ENCODE measurements at places on chromosomes 2 and 18.
A peak's percentile ranks its signal among the peaks of the same experiment; 100 is the strongest.

DNA sequence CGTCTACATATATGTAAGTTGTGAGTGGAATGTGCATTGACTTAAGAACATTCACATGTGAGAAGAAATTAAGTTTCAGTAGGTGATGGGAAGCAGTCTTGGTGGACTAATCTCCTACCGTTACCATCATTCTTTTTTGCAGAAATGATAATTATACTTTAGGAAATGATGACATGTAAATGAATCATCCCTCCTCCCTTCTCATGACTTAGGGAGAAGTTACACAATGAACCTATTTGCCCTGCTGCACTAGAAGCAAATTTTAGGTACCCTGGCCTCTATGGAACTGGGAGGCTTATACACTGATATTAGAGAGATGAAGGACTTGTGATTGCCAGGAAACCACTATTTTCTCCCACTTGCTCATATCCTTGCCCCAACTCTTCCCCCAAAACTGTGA lies 214.2 kb downstream of the CALCRL start:
- DNase-seq, result no peak

- DNase-seq, result no peak
Measured at GRCh38 chr2:15662579-15662978, 70.9 kb downstream of the DDX1 start.

DNA sequence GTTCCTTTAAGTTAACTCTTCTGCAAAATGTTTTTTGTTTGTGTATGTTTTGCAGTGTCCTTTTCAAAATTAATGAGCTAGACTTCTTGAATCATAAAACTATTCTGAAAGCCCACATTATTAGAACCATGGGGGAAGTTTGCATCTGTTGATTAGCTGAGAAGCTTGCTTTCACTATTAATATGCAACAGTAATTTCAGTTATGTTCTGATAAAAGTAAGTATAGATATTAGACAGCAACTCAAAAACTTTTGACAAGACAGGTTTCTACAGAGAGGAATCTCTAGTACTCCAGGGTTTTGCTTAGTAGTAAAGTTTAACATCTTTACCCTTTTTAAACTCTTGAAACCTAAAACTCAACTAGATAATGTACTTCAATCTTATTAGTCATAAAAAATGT lies 147.8 kb downstream of the UBE2E3 start:
- DNase-seq, result no peak

DNA sequence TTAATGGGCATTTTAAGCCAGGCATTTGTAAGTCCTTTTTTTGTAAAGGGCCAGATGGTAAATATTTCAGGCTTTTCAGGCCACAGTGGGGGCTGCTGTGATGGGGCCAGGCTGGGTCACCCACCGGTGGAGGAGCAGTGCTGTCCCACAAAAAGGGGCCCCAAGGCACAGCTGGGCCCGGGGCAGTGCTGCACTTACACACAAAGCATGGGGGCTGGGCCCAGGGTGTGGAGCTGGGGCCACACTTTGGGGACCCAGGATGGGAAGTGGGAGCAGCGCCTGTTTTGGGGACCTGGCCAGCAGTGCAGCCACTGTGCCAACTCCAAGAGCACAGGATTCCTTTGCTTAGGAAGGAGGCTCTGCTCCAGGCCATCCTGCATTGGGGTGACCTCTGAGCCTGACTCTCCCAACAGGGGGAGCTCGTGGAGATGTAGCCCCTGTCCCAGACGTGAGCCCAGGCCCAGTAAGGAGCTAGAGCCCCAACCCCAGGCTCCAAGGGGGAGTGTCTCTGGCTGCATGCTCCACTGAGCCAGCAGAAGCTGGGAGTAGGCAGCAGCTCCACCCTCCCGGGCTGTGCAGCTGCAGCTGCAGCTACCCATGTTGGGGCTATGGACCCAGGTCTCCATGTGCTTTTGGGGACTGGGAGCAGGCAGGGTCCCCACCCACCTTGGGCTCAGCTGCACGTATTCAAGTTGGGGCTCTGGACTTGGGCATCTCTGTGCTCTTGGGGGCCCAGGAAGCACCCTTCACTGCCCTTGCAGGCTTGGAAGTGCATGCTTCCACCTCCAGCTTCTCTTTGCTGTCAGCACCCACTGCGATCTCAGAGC lies 1036.5 kb upstream of the CNTNAP5 start:
- no peak for DNase-seq

- DNase-seq, result no peak
Measured at GRCh38 chr2:237281836-237282306, 132.1 kb downstream of the COL6A3 start.

- DNase-seq, result no peak
Measured at GRCh38 chr2:165953306-165953654, 296 bp downstream of the TTC21B start.

GRCh38 chr18:61893309-61893970 lies 633 bp upstream of the RNF152 start:
- DNase-seq, result peak; percentile 5

DNA sequence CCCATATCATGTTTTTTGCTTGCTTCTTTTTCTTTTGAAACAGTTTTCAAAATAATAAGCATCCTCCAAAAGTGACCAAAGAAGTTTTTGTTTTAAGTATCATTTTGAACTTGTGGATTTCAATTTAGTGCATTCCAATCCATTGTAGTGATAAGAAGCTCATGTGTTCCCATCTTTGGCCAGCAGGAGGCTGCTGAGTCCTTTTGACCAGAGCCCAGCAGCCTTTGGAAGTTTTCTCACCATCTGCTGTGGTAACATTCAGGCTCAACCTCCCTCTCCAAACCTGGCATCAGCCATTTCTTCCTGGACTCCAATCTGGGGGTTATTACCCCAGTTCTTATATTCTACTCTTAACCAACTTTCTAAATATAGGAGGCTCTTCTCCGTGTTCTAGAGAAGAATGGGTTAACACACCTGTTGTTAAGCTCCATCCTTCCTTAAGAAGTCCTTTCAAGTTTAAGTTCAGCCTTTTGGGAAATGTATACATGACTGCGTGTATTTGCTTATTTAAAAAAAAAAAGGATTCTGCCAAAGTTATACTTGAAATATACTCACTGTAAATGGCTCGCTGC lies 39.0 kb upstream of the MAL start:
- DNase-seq, result no peak

- DNase-seq, result no peak
Measured at GRCh38 chr2:70514612-70515055, 39.0 kb downstream of the TGFA start.

GRCh38 chr2:236965021-236965840 lies 120.5 kb upstream of the COPS8 start:
- no peak for DNase-seq

GRCh38 chr2:82411071-82411470 lies 2048.0 kb downstream of the SUCLG1 start:
- no peak for DNase-seq

- DNase-seq, result no peak
Measured at GRCh38 chr2:65554765-65555591, 122.6 kb upstream of the SPRED2 start.

GRCh38 chr18:27707201-27707600 lies 469.7 kb downstream of the CDH2 start:
- no peak for DNase-seq

GRCh38 chr2:151922845-151923666 lies 94.8 kb upstream of the ARL5A start:
- DNase-seq, result no peak

DNA sequence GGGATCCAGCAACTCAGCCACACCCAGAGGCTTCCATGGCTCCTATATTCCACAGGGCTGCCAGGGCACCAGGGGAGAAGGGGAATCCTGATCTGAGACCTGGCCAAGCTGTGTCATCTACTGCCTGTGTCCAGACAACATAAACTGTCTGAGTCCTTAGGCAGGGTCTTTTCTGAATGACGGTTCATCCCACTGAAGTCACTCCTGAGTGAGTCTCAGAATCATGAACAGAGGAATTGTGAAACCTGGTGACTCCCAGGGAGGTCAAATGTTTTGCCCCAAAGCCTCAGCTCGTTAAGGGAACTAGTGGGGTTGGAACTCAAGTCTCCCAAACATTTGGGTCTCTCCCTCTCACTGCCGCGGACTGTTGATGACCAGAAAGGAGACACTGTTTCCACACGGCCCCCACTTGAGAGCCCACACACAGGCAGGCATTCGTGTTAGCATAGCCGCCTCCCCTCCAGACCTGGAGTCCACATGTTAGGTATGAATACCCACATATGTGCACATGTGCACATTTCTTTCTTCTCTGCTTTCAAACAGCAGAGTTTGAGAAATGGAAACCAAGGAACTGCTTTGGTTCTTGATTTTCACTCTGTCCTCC lies 125.0 kb upstream of the MSH6 start:
- no peak for DNase-seq

- no peak for DNase-seq
Measured at GRCh38 chr2:29443627-29444026, 328.4 kb downstream of the CLIP4 start.

DNA sequence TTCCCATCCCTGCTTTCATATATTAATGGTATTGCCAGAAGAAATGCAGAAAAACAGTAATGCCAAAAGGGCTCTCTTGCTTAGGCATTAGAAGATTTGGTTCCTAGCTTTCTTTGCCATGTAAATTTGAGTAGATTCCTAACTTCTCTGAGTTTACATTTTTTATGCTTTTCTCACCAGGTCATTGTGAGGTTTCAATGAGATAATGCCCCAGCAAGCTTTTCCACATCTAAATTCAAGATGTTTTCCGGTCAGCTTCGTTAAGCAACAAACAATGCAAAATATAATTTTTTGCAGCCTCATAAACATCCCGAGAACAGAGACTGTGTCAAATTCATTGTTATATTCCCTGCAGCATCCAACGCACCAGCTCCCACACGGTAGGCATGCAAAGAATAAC lies 44.9 kb downstream of the NCKAP5 start:
- DNase-seq, result no peak

GRCh38 chr18:51668101-51668500 lies 470.6 kb upstream of the MEX3C start:
- DNase-seq, result no peak

DNA sequence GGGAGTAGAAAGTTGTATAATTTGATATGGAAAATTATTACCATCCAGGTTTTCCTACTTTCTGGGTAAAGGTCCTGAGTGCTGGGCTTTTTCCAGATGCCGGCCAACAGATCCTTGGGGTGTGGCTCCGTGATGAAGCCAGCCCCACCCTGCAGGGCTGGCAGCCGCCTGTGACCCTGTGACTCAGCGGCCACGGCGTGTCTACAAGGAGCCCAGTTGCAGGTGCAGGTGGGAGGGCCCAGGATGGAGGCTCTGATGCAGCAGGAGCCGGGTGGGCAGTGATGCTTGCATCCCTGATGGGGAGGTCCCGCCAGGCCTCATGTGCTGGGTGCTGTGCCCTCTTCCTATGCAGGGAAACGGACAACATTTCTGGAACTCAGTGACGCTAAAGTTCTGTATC lies 96.0 kb upstream of the ALKAL2 start:
- DNase-seq, result no peak

GRCh38 chr2:25371253-25372241 lies 29.8 kb upstream of the DNMT3A start:
- no peak for DNase-seq

DNA sequence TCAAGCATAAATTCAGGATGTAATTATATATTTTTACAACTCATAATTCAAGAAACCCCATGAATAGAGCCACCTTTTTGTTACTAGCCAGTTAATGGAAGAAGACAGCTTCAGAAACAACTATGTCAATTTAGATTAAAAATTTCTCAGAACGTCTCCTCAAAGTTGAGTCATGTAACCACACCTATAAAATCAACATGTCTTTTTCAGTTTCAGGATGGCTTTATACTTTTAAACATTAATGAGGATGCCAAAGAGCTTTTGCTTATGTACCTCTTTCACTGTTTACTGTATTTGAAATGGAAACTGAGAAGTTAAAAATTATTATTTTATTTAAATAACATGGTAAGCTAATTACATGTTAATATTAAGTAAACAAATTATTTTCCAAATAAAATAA lies 280.1 kb downstream of the PTH2R start:
- DNase-seq, result no peak

GRCh38 chr2:188527581-188527993 lies 235.9 kb downstream of the GULP1 start:
- DNase-seq, result no peak

DNA sequence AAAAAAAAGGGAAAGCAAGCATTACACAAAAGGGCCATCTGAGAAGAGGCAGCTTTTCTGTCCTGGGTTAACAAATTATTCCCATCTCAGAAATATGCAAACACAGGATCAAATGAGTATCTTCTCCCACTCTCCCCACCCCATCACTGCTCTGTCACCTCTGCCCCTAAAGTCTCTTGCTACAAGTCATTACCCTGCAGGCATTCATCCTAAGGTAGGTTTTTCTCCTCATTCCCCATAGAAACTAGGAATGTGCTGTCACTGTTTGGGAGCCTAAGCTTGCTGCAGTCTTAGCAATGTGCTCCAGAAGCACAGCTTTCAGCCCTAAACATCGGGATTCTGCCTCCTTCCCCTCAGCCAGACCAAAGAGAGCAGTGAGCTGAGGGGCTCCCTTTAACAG lies 3.6 kb downstream of the LRRTM1 start:
- DNase-seq, result no peak

DNA sequence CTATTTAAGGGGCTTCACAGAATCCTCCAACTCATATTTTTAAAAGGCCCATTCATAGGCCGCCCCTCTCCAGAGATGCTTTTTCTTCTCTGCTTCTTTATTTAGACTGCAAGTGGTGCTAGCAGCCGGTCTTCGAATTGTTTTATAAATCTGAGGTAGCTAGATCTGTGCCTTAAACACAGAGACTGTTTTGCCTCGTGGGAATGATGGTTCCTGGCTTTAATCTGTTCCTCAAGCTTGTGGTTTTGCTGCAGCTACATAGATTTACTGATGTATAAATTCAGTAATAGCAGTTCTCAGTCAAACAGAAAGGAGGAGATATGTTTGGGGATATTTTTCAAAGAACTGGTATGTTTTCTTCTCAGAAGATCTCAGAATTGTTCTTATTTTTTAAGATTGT lies 45.3 kb downstream of the TNFRSF11A start:
- no peak for DNase-seq

DNA sequence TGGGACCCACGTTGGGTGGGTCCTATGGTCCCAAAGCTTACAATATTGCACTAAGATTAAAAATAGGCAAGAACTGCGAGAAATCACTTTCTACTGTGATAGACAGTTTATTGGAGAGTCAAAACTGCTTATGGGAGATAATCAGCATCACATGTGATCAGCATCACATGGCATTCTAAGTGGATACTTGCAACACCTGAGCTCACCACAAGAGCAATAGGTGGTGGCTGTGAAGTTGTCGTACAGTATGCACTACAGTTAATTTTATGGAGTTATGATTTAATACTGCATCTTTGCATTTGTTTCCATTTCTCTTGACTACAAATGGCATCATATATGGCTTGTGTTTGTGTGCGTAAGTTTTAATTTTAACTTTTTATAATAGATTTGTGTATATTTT lies 11.6 kb downstream of the PNO1 start:
- DNase-seq, result no peak

DNA sequence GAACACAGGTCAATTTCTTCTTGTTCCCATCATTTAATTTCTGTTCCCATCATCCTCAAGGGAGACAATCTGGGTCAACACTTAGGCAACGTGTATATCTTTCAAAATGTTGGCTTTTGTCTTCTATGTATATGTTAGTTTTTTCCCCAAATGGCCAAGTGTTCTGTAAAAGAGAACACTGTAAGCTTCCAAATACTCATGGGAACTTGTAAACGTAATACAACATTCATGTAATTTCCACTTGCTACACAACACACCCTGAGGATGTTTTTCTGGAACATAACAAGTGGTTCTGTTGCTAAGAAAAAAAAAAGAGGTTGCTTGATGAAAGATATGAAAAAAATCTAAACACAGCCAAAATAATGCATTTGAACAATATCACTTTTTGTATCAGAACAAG lies 149.1 kb downstream of the ATAD2B start:
- DNase-seq, result no peak

GRCh38 chr2:206979922-206980321 lies 40.6 kb downstream of the CPO start:
- no peak for DNase-seq

GRCh38 chr2:27921880-27922547 lies 31.5 kb downstream of the BABAM2 start:
- no peak for DNase-seq
